Kidney epithelial cell (primary cell): ENCODE measurements at places on chromosomes 16 and 17. TPM values are rescaled to one million over a fixed set of nuclear protein-coding genes. Genes with fewer than 3 reads are reported as not detected.

DNA sequence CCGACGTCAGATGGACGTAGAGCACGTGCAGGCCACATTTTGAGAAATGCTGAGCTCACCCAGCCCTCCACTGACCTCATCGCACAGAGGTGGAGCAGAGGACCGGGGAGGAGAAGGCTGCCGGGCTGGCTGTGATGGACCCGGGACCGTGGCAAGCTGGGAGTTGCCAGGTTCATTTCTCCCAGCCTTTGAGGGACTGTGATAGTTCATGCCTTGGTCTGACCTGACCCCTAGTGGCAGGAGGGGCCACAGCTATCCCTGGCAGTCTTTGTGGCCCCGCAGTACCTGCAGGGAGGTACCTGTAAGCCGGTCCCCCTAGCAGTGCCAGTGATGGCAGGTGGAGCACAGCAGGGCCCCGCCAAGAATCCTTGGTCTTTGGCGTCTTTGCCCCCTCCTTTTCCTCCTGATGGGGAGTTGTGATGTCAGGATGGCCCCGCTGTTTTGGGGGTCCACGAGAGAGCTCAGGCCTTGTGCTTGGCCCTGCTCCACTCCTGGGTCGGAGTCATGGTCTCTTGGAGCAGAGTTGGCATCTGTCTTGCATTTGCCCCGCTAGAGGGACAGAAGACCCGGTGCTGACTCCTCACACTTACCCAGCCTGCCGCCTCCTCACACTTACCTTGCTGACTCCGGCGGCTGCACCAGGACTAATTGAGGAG, 50.4 kb downstream of the OR1D5 start:
- no peak for DNase-seq

MT1E gene
- total RNA-seq = 75.8 and 110 TPM in 2 replicates

IGFALS gene
- total RNA-seq = 0.48 TPM in 1 of 2 replicates, not detected in the other

DNA sequence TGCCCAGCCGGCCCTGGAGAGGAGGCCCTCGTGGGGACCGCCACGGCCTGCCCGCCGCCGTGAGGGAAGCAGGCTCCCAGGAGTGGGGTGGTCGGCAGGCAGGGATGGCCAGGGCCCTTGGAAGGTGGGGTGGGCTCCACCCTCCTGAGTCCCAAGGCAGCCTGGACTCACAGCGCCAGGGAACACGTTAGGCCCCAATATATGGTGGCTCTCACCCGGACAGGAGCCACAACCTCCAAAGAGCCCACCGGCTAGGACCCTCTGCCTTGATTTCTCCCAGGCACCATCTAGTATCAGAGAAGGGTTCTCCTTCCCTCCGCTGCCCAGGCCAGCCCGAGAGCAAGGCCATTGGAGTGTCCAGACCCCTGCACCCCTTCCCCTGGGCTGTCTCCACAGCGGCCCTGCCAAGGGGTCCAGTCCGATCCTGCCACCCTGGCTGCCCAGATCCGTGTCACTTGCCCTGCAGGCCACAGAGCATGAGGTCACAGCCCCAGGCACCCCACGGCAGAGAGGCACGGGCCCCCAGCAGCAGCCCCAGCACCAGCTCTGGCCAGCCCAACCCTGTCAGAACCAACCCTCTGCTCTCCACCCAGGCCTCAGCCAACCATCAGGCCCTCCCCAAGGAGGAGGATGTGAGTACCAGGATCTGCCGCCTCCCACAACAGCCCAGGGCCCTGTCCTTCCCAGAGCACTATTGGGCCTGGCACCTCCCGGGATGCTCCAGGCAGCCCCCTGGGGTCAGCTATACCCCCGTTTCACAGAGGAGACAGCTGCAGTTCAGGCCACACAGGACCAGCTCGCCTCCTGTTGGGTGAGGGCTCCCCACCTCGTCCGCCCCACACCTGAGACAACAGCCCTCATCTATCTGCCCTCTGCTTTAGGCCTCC, 1.1 kb upstream of the AXIN1 start:
- no peak for DNase-seq

DNA sequence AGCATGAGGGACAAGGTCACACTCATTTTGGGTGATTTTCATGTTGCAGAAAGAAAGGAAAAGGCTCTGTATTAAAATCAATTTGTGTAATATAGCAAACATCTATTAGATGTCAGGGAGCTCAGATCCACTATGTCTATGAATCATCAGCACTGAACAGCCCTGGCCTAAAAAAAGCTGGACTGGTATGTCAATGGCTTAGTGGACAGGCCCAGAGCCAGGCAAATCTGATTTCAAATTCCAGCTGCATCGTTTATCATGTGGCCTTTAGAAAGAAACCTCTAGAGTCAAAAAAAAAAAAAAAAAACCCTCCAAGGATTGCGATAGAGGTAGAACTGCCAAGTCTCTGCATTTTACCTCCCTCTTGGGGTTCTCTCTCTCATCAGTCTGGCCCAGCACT, 5.4 kb downstream of the GAS7 start:
- no peak for DNase-seq

DNA sequence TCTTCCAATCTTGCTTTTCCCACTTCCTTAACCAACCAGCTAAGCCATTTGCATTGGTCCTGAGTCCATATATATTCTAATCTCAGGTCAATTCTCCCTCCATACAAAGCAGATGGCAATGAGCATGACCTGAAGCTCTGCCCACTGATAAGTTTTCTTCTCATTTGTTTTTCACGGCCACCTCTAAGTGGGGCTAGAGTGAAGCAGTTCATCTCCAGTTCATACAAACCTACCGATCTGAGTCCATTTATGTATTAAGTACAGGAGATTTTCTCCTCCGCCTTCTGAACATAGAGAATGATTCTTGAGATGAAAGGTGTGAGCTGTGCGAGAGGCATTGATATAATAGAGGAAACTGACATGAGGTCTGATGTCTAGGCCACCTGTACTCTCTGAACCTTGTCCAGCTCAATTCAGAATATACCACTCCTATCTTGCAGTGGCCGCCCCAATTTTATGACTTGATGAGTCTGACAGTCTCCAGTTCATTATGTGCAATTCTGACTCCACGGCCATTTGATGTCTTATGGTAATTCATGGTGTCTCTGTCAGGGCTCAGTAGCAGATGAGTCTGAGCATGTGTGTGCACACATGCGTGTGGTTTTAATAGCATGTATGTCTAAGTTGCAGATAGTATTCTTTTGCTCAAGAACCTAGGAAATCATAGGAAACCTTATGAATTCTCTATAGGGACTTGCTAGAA, 329.8 kb downstream of the PMP22 start:
- no peak for DNase-seq
